Activated CD4-positive, alpha-beta T cell treated with anti-CD3 and anti-CD28 coated beads, Interleukin-2, amount 50 U/mL, for 48 hours (primary cell): ENCODE measurements at places on chromosomes 16 and 17.
A peak's percentile ranks its signal among the peaks of the same experiment; 100 is the strongest.

- DNase-seq = no peak
Measured at GRCh38 chr16:84507011-84507982, 2.8 kb upstream of the MEAK7 start.

DNA sequence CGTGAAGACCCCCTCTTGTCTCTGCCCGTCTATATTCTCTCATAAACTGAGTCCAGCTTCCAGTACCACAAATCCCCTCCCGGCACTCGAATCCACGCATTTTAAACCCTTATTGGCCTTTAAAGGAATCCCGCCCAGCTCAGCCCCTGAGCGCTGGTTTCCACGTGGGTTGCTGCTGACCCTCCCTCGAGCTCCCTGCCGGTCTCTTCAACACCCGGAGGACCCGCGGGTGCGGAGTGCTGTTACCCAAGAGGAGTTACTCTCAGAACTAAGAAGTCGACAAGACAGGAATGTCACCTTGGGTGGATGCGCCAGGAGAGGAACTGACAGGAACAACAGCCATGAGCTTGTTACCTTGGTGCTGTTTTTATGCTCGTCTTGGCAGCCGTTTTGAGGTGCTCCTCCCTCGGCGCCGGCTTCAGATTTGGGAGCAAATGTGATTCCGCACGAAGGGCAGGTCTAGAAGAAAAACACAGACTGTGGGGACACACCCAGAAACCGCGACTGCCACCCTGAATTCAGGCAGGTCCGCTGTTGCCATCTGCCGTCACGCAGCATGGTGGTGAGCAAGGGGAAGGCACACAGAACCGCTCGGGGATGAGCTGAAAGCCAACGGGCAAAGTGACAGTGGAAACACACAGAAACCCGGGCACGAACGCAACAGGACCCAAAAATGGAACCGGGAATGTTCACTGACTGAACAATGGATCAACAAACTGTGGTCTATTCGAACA, 112.7 kb upstream of the CREBBP start:
- no peak for DNase-seq

- DNase-seq = no peak
Measured at GRCh38 chr16:86669285-86669805, 91.0 kb downstream of the FOXL1 start.

GRCh38 chr16:28182183-28182582, 29.6 kb downstream of the XPO6 start:
- peak; percentile 69 for DNase-seq

DNA sequence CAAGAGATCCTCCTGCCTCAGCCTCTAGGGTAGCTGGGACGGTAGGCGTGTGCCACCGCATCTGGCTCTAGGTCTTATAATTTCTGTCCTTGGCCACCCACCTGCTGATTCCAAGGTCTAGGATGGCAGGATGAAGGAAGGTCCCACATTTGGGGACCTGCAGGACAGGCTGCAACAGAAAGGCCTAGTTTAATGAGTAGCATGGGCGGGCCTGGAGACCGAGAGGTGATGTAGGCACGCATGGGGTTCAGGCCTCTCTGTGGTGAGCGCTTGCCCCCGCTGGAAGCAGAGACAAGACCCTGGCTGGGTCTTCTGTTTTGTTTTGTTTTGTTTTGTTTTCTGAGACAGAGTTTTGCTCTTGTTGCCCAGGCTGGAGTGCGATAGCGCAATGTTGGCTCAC, 33.7 kb downstream of the TMEM235 start:
- DNase-seq = no peak

DNA sequence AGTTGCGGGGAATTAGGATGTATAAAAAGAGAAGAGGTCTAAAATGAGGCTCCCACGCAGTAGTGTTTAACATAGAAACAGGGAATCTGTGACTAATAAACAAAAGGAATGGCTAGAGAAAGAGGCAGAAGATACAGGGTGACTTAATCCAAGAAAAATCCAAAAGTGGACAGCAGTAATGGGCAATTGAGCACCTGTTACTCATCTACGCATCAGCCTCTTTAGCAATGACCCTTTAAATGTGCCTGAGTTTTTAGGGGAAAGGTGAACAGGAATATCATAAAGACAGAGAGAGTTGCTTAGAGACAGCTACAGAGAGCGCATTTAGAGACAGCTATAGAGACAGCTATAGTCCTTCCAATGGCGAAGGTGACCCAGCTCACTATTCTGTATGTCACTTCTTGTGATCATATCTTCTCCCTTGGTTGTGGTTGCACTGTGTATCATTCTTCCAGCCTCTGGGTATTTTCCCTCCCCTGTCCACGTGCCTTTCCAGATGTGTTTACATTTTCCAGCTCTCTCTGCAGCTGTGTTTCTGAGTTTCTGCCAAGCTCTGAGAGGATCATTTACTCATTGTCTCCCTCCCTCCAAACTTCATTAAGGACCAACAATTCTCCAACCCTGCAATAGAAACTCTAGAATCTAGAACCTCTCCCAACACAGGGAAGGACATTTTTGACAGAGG, 61.5 kb downstream of the MYOCD start:
- no peak for DNase-seq

DNA sequence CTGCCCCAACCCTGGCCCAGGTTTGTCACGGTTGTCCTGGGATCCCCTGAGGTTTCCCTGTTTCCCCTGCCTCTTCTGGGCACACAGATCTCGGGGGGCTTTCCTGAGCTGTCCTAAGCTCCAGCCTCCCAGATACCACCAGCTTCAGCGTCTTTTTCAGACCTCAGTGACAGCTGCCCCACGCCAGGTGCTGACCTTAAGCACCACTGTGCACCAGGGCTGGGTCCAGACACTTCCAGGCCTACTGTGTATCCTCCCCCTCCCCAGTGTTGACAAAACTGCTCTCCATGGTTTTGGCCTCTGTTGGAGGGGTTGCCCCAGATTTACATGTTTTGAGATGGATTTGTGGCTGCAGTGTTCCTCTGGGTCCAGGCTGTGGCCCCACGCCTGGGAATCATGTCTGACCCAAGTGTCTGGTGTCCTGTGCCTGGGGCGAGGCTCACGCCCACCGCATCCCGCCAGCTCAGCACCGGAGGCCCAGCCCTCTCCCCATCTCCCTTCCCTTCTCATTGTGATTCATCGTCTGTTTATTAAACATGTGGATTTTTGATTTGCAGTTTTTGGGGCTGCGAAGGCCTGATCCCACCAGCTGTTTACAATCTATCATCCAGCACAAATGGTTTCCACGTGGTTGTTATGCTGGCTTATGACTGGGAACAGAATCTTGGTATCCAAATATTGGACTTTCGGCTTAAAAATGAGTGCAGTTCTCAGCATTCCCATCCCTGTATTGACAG, 82.1 kb downstream of the METRNL start:
- no peak for DNase-seq

- no peak for DNase-seq
Measured at GRCh38 chr16:85015481-85016187, 4.3 kb upstream of the ZDHHC7 start.

GRCh38 chr17:68246271-68247028, 1.4 kb upstream of the AMZ2 start:
- no peak for DNase-seq

- DNase-seq = no peak
Measured at GRCh38 chr17:73419881-73420280, 108.1 kb upstream of the CDC42EP4 start.

DNA sequence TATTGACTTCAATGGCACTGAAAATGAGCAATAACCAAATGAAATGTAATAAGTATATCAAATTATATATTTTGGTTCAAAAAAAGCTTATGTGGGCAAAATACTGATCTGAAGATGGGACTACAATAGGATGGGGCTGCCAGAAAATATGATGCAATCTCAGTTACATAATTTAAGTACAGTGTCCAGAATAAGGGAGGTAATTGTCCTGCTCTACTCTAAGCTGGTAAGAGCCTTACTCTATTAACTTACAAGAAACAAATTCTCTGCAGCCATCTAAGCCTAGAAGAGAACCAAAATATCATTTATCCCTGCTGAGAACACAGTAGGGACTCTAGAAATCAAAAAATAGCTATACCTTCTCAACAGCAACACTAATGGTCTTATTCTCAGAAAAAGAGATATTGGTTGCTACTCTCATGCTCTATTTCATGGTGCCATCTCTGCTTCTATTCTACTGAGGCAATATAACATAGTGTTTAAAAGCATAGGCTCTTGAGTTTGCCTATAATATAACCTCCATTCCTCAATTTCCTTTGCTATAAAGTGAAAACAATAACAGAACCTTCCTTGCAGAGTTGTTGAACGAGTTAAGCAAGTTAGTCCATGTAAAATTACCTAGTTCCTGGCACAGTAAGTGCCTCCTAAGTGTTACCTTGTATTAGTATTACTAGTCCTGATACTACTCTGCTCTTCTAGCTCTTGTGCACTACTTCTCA, 19.9 kb downstream of the NQO1 start:
- no peak for DNase-seq

DNA sequence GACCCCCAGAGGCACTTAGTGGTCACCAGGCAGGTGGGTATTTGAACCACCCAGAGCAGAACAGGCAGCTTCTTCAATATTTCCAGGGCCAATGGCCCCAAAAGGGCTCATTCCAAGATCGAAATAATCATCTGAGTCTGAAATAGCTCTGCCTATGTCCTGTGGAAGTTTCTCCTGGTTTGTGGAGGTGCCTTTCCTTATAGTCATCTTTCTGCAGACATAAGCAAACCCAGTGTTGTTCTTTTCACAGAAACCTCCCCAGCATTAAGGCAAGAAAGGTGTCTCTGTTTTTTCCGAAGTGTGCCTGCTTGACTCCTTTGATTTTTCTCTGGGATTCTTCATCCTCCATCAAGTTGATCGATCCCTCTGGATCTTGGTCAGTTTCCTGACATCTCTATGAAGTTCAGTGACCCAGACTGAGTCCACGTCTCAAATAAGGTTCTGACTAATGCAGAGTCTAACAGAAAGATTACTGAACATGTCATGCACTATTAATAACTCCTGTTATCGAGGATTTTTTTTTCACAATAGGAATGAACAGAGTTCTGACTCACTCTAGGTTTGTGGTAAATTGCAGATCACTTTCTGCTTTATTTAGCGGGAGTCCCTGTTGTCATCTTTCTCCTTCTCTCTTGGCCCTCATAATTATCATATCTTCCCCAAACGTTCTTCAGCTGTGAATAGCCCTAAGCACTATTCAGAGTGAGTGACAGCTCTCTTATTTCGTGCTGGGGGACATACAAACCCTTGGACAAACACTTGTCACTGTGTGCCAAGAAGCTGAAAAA, 1.5 kb downstream of the LRRC3C start:
- no peak for DNase-seq

DNA sequence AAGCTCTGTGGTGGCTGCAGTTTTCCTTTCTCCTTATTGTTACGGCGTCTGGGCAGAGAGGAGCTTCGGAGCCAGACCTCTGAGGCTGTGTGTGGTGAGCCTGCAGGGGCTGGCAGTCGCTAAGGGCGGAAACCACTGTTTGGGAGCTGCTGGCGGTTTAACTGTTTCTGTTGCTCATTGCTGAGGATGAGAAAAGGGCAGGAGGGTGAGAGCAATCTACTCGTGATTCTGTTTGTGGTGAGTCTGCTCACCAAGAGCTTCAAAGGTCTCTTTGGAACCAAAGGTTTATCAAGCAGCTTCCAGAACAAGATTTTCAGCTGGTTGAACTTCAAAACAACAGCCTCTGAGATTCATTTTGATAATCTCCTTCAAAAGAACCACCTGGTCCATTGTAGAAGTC, 143.9 kb downstream of the ANKFN1 start:
- peak; percentile 15 for DNase-seq

DNA sequence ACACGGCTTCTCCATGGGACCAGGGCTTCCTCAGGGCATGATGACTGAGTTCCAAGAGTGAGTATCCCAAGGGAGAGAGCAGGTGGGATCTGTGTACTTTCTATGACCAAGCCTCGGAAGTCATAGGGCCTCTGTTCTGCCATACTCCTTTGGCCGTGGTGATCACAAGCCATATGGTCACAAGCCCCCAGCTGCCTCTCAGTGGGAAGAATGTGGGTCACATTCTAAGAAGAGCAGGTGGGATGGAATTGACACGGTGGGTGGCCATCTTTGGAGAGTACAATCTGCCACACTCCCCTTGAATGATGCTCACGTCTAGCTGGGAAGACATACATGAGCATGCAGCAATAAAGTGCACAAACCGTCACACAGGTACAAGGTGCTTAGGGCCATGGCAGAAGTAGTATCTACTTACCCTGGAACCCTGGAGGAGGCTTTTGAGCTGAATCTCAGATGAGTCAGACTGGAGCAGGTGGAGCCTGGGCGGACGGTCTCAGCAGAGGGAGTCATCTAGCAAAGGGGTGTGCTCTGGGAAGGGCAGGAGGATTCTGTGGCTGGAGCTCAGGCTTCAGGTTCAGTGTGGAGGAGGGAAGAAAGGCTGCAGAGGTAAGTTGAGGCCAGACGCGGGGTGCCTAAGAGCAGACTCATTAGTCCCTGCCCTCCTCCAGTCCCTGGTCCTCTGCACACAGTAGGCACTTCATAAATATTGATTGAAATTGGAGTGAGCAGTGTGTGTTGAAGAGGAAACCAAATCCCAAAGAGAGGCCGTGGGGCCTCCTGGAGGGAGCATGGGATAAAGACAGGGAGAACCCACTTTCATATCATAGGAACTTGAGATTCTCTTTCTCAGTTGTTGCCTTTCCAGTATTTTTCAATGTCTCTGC, 26.6 kb downstream of the GOSR2 start:
- DNase-seq = no peak
